Thymus (tissue), 14 donors: ENCODE measurements at places on chromosomes 7 and 10.
A peak's percentile ranks its signal among the peaks of the same experiment; 100 is the strongest.

- no peak overlapping the region for H3K4me3 ChIP-seq
- DNase-seq, result no peak
- no peaks in the 10 kb centered on the region for H3K36me3 ChIP-seq
- H3K4me1 ChIP-seq, result no peaks in the 10 kb centered on the region
- no peaks in the 10 kb centered on the region for H3K27me3 ChIP-seq
These were observed 14.0 kb downstream of the AOAH start for GRCh38 chr7:36710186-36710791.

DNA sequence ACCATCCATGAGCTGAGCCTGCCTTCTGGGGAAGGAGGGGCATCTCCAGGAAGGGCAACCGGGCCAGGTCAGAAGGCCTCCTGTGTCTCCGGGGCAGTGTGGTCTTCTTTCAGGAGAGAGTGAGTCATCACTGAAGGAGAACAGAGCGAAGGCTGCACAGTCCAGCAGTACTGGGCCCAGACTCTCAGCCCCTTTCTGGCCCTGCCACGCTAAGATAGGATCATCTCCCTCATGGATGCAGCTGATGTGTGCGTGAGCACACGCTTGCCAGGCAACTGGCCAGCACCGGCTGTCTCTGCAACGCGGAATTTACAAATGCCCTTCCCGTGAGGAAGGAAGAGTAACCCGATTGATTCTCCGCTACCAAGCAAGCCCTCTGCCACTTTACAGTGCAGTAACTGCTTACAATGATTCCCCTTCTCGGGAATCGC, 328.2 kb downstream of the TNS3 start:
- peak overlapping the region; percentile 41 for H3K4me3 ChIP-seq
- no peak overlapping the region for H3K27ac ChIP-seq
- H3K36me3 ChIP-seq, result no peaks in the 10 kb centered on the region
- no peak for DNase-seq

- no peaks in the 10 kb centered on the region for H3K27me3 ChIP-seq
- DNase-seq, result no peak
- no peaks in the 10 kb centered on the region for H3K4me1 ChIP-seq
These were observed 89.6 kb downstream of the USP6NL start for GRCh38 chr10:11521860-11522259.

DNA sequence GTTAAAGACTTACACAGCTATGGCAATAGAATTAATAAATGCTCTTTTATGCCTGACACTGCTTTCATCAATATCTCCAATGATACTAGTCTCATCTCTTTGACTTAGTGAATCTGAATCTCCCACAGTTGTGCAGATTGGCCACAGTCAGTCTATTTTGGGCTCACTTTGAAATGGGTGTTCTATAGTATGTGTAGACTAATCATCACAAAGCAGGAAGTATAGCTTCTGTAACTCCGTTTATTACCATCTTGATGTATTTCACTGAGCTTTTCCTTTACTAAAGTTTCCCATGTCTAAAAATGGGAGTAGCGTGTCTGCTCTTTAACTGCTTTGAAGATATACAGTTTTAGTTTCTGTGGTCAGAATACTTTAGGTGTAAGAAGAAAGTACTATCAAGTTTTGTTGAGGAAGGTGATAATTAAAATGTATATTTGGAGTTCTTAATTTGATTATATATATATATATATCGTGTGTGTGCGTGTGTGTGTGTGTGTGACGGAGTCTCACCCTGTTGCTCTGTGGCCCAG, 70.1 kb downstream of the ST7 start:
- no peak overlapping the region for H3K4me3 ChIP-seq
- H3K36me3 ChIP-seq, result no peaks in the 10 kb centered on the region
- H3K27me3 ChIP-seq, result no peaks in the 10 kb centered on the region
- no peak overlapping the region for H3K27ac ChIP-seq
- H3K4me1 ChIP-seq, result no peaks in the 10 kb centered on the region
- DNase-seq, result no peak

DNA sequence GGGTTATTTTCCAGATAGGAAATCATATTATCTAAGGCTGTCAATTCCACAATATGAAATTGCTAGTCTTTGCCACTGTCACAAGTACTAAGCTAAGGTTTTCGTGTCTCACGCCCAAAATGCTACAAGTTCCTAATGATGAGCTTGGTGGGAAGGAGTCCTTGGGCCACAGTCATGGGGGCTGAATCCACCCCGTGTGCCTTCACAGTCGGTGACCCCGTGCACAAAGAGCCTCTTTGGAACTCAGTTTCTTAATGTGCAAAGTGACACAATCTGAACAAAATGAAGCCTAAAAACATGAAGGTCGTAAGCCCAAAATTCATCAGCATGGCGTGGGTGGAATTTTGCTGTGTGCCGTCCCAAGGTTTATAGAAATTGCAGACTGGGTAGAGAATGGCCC, 337.0 kb upstream of the GALNT17 start:
- H3K4me1 ChIP-seq, result peaks cover 6% of the 10 kb centered on the region
- no peak overlapping the region for H3K4me3 ChIP-seq
- H3K36me3 ChIP-seq, result peaks cover 16% of the 10 kb centered on the region
- DNase-seq, result no peak
- no peak overlapping the region for H3K27ac ChIP-seq

DNA sequence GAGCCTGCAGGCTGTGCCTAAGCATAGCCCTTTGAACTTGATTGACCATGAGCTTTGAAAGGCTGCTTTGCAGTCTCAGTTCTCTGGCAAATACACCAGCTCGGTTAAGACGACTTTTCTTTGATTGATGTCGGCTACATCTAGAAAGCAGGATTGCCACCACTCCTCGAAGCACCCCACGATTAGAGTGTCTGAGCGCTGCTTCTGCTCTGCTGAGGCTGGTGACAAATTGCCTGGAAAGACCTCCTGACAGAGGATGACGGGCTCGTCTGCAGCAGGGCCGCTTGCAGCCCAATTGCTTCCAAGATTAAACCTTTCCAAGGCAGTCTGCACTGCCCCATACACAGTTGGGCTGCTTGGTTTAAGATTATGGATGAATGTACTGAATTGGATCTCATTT, 182.0 kb downstream of the CUX1 start:
- peaks cover 46% of the 10 kb centered on the region for H3K4me1 ChIP-seq
- H3K27me3 ChIP-seq, result no peaks in the 10 kb centered on the region
- no peak for DNase-seq
- no peak overlapping the region for H3K27ac ChIP-seq
- no peaks in the 10 kb centered on the region for H3K36me3 ChIP-seq
- H3K4me3 ChIP-seq, result no peak overlapping the region

DNA sequence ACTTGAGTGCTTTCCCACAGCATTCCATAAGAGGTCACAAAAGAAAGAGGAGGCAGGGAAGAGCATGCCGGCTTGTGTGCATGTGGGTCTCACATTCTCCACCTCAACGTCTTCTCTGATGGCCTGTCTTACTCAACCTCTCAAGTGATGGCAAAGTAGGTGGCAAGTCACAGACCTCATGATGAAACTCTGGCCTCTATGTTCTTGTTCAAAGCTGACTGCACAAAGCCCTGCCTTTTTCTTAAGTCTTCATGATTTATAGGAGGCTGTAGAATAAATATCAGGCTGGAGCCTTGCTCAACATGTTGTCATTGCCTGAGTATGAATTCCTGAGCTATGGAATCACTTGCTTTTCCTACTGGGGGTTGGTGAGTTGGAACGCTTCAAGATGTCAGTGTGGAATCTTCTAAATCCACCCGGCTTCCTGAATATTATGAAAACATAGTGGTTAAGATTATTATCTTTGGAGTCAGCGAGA, 213.6 kb upstream of the INHBA start:
- no peak for DNase-seq
- H3K4me1 ChIP-seq, result no peaks in the 10 kb centered on the region
- H3K27ac ChIP-seq, result no peak overlapping the region
- H3K36me3 ChIP-seq, result no peaks in the 10 kb centered on the region
- no peaks in the 10 kb centered on the region for H3K27me3 ChIP-seq

GRCh38 chr7:140324714-140325113, 73.6 kb downstream of the SLC37A3 start:
- no peaks in the 10 kb centered on the region for H3K4me1 ChIP-seq
- no peak for DNase-seq
- no peak overlapping the region for H3K4me3 ChIP-seq
- H3K27ac ChIP-seq, result no peak overlapping the region
- H3K27me3 ChIP-seq, result no peaks in the 10 kb centered on the region
- H3K36me3 ChIP-seq, result no peaks in the 10 kb centered on the region

GRCh38 chr7:78530351-78530750, 731.8 kb downstream of the PHTF2 start:
- H3K27me3 ChIP-seq, result no peaks in the 10 kb centered on the region
- H3K27ac ChIP-seq, result no peak overlapping the region
- DNase-seq, result no peak
- no peaks in the 10 kb centered on the region for H3K4me1 ChIP-seq
- no peak overlapping the region for H3K4me3 ChIP-seq

DNA sequence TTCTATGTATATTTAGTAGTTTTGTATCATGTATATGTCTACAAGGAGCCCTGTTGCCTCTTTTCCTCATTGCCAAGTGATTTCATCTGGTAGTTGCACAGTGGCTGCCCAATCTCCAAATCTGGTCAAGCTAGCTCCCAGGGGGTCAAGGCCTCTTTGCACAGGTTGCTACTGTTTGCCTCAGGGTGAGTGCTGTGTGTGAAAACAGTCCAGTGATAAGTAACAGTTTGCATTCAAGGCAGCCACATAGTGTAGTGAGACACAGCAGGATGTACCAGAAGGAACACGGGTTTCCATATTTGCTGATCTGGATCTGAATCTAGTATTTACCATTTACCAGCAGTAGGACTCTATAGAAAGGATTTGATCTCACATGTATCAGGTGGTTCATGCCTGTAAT, 13.3 kb upstream of the EPC1 start:
- no peak overlapping the region for H3K4me3 ChIP-seq
- no peaks in the 10 kb centered on the region for H3K27me3 ChIP-seq
- H3K4me1 ChIP-seq, result peaks cover 11% of the 10 kb centered on the region
- peaks cover 10% of the 10 kb centered on the region for H3K36me3 ChIP-seq
- H3K27ac ChIP-seq, result no peak overlapping the region

GRCh38 chr7:2358968-2359527, 4.4 kb downstream of the EIF3B start:
- H3K27me3 ChIP-seq, result no peaks in the 10 kb centered on the region
- DNase-seq, result no peak
- H3K4me3 ChIP-seq, result no peak overlapping the region
- H3K36me3 ChIP-seq, result peaks cover 36% of the 10 kb centered on the region
- no peak overlapping the region for H3K27ac ChIP-seq

GRCh38 chr10:102444851-102445250, 6.5 kb downstream of the C10orf95 start:
- H3K27ac ChIP-seq, result no peak overlapping the region
- H3K27me3 ChIP-seq, result no peaks in the 10 kb centered on the region
- peaks cover 3% of the 10 kb centered on the region for H3K4me1 ChIP-seq
- H3K4me3 ChIP-seq, result no peak overlapping the region

- peak overlapping the region; percentile 36 for H3K27ac ChIP-seq
- no peak for DNase-seq
- H3K27me3 ChIP-seq, result no peaks in the 10 kb centered on the region
- H3K4me1 ChIP-seq, result peaks cover 21% of the 10 kb centered on the region
- no peak overlapping the region for H3K4me3 ChIP-seq
- no peaks in the 10 kb centered on the region for H3K36me3 ChIP-seq
These were observed 91.6 kb downstream of the EGFR start for GRCh38 chr7:55110282-55110992.

DNA sequence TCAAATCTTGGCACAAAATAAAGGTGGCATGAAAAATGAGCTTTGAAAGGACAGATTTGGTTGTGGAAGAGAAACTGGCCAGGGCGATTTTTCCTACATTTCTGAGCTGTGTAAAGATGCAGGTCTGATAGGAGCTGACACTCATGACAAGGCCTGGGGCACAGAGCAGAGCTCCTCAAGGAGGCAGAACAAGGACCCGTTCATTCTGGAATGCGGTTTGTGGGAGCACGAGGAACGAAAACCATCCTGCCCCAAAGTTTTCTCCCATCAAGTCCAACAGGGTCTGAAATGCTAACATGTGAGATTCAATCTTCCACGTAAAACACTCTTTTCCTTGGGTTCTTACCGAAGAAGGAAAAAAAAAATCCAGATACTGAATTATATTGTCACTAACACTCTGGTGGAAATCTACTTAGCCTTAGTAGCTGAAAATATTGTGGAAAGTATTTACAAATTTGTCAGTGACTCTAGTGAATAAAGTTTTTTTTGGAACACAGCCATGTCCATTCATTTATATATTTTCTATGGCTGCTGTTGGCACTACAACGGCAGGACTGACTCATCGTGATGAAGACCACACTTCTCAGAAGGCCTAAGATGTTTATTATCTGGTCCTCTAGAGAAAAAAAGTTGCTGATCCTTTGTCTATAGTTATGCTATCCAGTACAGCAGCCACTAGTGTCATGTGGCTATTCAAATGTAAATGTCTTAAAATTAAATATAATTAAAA, 215.7 kb downstream of the BAMBI start:
- no peak overlapping the region for H3K4me3 ChIP-seq
- no peak overlapping the region for H3K27ac ChIP-seq
- no peaks in the 10 kb centered on the region for H3K36me3 ChIP-seq
- H3K27me3 ChIP-seq, result no peaks in the 10 kb centered on the region

GRCh38 chr10:4073912-4074311, 288.9 kb upstream of the KLF6 start:
- H3K4me1 ChIP-seq, result peaks cover 33% of the 10 kb centered on the region
- no peaks in the 10 kb centered on the region for H3K36me3 ChIP-seq
- H3K4me3 ChIP-seq, result no peak overlapping the region
- H3K27me3 ChIP-seq, result no peaks in the 10 kb centered on the region
- no peak overlapping the region for H3K27ac ChIP-seq

DNA sequence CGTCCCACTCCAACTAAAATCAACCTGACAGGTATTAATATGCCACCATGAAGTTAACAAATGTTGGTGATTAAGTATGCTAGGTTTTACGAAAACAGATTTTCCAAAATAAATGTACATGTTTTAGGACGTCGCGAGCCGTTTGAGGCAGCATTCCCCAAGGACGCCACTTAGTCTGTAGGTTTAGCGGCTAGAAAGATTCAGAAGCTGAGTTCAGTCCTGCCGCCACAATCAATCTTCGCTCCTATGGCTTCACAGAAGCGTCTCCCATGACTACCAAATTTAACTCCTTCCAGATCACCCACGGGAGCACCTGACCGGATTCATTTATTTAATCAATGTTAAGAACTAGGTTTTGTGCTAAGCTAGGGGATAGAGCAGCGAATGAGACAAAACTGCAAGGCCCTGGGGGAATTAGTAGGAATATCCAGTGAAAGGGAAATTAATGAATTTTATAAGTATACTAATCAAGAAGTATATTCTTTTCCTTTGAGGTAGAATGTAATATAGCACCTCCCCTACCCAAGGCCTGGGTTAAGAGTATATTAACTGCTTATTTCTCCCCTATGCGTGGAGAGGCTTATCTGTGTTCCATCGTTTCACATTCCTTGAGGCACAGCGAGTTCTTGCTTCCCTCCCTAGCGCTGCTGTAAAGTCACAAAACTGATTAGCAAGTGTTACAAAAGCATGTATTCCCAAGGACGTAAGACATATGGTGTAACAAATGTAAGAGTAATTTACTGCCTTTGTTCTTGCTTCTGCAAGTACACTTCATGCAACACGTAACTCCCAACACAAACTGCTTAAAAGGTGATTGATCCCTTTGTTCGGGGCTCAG, 994 bp upstream of the CYP51A1 start:
- H3K27ac ChIP-seq, result no peak overlapping the region
- H3K4me1 ChIP-seq, result no peaks in the 10 kb centered on the region
- peaks cover 3% of the 10 kb centered on the region for H3K36me3 ChIP-seq
- H3K4me3 ChIP-seq, result peak overlapping the region; percentile 64

- no peak overlapping the region for H3K4me3 ChIP-seq
- DNase-seq, result no peak
- H3K27ac ChIP-seq, result no peak overlapping the region
- peaks cover 4% of the 10 kb centered on the region for H3K4me1 ChIP-seq
- no peaks in the 10 kb centered on the region for H3K36me3 ChIP-seq
These were observed 7.8 kb downstream of the EBF3 start for GRCh38 chr10:129956286-129956670.
